ENCODE measurements at places on chromosomes 13 and 19. TPM values are rescaled to one million over a fixed set of nuclear protein-coding genes. Genes with fewer than 3 reads are reported as not detected.

PLIN5 gene
- 0.11 TPM for total RNA-seq

PLPP2 gene
- total RNA-seq, result 104 TPM

LRG1 gene
- total RNA-seq, result 0.06 TPM

ZNF837 gene
- total RNA-seq, result 1.5 TPM

MAP4K1 gene
- total RNA-seq, result 0.53 TPM

FFAR3 gene
- not detected for total RNA-seq

KIR2DL1 gene
- total RNA-seq, result not detected

Measured in A549 treated with DMSO at 1 μM for 4 hours (cell line).